ENCODE measurements at places on chromosomes 16 and 17.

DNA sequence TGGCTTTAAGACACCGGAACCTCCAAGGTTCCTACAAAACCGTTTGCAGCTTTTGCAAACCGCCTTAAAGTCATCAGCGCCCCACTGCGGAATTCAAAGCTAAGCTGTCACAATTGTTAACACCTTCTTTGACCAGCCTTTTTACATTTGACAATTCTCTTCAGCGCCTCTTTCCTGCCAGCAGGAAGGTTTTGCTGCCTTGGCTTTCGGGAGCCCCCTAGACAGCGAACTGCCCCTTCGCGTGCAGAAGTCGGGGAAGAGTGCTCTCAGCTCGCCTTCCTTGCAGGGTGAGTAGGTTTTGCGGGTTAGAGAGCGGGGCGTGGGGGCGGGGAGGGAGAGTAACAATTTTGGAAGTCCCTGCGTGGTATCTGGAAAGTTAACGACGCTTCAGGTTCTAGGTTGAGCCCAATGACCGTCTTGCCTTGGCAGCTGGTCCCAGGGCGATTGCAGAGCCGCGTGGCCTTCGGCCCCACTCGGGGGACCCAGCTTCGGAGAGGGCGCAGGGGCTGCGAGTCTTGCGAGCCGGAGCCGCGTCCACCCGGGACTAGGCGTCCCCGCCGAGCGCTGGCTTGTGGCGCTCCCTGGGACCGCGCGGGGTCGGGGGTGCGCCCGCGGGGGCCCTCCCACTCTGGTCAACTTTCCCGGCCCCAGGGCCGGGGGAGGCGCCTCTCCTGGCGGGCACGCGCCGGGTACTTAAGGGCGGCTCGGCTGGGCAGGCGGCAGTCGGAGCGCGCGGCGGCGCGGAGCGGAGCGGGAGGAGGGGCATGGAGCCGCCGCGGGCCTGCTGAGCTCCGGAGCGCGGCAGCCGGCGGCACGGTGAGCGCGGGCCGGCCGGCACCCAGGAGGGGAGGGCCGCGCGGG is at the start of gene HAS3:
TSS of gene HAS3 (plus strand) at position 153 of the 861 bp plus-strand sequence. CDS start 3,743 bp downstream, outside the sequence.
- peak; percentile 47 for DNase-seq

- peak; percentile 49 for DNase-seq
Measured at GRCh38 chr17:48131216-48131824, 23.8 kb downstream of the SNX11 start.

DNA sequence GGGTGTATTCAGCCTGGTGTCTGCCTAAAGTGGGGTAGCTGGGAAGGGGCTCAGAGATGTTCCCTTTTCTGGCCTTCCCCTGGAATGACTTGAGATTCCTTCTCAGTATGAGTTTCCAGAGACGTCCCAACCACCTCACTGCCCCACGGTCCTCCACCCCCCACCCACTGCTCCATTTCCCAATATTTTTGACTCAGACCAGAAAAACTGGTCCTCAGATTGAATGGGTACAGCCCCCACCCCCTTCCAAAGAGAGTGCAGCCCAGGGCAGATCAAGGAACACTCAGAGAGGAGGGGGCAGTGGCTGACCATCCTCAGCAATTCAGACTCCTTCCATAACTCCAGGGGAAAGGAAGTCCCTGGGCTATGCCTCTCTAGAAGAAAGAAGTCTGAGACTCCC is 3.2 kb downstream of the ACLY start:
- DNase-seq = no peak

- peak; percentile 57 for DNase-seq
Measured at GRCh38 chr17:1298606-1299005, 19.1 kb downstream of the TRARG1 start.

- DNase-seq = no peak
Measured at GRCh38 chr16:20822521-20823325, 16.4 kb downstream of the REXO5 start.

GRCh38 chr16:69522041-69522578 is 43.7 kb upstream of the NFAT5 start:
- no peak for DNase-seq

- DNase-seq = no peak
Measured at GRCh38 chr16:84367750-84368307, 509 bp upstream of the ATP2C2 start.

DNA sequence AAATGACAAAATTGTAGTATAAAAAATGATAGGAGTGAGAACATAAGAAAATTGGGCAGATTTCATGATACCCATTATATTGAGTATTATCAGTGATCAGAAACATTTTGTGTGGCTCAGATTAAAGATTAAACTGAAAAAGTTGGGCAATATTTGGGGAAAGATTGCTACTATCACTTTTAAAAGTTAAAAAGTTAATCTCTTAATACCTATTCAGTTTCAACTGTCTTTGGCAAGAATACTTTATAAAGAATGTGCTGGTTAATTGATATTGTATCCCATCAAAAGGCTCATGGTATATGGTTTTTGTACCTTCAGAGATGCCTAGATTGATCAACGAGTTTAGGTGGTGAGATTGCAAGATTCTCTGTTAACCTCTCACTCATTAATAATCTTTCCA is 55.8 kb downstream of the BPTF start:
- DNase-seq = no peak

- DNase-seq = no peak
Measured at GRCh38 chr16:22665048-22665797, 148.7 kb upstream of the HS3ST2 start.

DNA sequence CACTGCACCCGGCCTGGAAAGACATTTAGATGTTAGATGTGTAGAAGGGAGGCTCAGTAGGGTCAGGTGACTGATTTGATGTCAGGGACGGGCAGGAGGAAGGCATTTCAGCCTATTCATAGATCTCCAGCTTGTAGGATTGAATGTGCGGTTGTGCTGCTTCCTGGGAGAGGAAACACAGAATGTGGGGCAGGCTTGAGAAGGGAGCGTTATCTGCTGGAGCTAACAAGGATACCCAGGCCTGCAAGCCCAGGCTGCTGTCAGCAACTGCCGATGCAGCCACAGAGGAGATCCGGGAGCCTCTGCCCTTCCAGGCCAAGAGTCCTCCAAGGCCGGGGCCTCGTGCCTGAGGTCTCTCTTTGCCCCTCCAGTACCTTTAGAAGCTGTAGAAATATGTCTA is 205.6 kb downstream of the SPECC1 start:
- no peak for DNase-seq

DNA sequence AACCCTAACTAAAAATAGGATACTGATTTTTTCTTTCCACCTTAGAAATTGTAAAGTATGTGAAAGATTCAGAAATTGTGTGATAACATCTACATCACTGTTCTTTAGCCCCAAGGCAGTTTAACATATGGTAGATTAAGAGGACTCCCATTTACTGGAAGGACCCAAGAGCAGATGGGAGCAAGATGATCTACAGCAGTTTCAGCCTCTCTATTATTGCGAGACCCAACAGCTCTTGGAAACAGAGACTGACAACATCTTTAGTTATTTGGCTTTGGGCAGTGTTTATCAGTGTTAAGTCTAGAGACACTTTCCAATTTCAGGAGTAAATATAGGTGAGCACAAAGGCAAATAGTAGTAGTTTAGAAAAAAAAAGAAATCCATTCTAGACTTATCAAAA is 124.9 kb upstream of the CORO6 start:
- no peak for DNase-seq

DNA sequence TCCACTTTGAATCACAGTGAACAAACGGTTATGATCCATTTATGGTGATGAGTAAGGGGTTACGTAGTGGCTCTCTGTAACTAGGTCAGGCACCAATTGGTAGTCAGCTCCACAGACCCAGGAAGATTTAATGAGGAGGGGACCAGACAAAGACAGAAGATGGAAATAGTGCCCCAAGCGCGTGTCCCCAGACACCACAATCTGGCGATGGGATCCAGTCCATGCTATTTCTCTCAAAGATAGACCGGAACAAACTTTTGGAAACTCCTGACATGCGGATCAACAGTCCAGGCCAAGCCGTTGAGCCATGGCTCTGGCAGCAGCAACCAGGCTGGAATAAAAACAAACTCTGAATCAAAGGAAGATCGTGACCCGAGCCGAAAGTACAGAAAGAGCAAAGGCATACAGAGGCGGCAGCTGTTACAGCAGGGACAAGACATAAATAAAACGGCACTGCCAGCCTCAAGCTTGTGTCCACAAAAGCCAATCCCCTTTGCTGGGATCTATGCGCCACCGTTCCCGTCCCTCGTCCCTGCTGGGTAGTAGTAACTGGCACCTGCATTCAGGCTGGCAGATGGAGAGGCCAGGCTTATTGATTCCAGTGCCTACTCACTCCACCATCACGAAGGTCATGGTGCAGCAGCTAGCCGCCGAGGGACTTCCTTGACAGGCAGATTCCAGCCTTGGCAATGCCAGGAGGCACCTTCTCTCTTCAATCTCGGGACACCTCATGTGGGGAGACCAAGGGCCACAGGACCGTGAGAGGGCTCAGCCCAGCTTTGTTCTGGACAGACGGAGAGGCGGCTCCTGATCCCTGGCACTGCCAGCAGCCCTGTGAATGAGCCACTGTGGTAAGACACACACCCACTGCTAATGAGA is 50.2 kb downstream of the CDH11 start:
- no peak for DNase-seq

GRCh38 chr17:28177351-28177750 is 134.9 kb downstream of the NLK start:
- no peak for DNase-seq
